ENCODE measurements at places on chromosomes 7 and 10. TPM values are rescaled to one million over a fixed set of nuclear protein-coding genes. Genes with fewer than 3 reads are reported as not detected.

DNA sequence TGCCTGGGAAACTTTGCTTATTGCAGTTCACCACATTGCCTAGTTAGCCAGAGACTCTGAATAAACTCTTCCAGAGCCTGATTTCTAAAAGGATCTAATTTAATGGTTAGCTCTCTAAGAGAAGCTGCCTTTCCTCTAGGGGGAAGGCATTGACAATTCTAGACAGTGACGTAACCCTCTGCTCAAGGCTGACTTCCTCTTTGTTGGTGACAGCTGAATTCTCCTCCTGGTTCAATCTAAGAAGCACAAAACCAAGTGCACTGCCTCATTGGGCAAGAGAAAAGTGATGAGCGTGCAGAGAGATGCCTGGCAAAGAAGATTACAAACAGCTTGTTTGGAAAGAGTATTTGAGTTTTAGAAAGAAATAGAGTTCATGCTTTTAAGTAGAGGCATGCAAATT, 102.7 kb downstream of the MACC1 start:
- no peak for DNase-seq

Gene AEBP1
- total RNA-seq = 7.8 TPM

GRCh38 chr10:111440501-111440900, 363.7 kb downstream of the ADRA2A start:
- DNase-seq = no peak

DNA sequence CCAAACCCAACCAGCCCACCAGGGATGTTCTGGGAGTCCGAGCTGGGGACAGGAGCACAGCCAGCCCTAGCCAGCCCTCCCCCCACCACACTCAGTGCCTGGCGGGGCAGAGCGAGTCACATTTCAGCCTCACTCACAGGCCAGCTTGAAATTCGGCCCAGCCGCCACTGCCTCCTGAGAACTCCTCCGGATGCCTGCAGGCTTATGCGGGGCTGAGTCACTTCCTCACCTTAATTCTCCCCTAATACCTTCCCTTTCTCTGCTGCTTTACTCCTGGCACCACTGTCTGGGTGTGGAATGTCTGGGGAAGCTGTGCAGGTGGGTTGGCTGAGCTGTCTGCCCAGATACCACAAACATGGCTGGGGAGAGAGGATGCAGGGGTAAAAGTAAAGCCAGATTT, 22.6 kb upstream of the DLG5 start:
- DNase-seq = no peak

- DNase-seq = no peak
Observed at GRCh38 chr10:18359812-18360211, 219.6 kb downstream of the CACNB2 start.

DNA sequence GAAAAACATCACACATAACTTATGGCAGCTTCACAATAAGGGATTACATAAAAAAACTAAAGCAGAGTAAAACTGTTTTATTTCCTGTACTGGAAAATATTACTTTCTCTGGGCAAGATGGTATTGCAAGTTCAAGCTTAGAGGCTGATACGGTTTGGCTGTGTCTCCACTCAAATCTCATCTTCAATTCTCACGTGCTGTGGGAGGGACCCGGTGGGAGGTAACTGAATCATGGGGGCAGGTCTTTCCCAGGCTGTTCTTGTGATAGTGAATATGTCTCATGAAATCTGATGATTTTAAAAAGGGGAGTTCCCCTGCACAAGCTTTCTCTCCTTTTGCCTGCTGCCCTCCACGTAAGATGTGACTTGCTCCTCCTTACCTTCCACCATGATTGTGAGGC, 5.1 kb upstream of the LRRC27 start:
- DNase-seq = no peak

DNA sequence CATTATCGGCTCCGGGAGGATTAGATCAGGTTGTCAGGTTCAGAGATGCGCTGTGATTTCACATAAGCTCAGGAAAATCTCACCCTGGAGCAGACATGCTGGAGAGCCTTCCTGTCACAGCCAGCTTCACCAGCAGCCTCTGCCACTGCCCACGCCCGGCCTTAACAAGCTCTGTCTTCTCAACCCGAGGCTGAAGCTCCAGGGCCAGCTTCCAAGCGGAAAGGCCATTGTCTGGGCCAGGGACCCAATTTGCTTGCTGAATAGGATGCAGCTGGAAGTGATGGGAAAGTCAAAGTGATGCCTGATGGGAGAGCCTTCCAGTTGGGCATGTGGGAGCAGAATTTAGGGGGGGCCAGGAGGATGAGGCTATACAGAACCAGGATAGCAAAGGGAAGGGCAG, 36.3 kb downstream of the C10orf105 start:
- no peak for DNase-seq

DNA sequence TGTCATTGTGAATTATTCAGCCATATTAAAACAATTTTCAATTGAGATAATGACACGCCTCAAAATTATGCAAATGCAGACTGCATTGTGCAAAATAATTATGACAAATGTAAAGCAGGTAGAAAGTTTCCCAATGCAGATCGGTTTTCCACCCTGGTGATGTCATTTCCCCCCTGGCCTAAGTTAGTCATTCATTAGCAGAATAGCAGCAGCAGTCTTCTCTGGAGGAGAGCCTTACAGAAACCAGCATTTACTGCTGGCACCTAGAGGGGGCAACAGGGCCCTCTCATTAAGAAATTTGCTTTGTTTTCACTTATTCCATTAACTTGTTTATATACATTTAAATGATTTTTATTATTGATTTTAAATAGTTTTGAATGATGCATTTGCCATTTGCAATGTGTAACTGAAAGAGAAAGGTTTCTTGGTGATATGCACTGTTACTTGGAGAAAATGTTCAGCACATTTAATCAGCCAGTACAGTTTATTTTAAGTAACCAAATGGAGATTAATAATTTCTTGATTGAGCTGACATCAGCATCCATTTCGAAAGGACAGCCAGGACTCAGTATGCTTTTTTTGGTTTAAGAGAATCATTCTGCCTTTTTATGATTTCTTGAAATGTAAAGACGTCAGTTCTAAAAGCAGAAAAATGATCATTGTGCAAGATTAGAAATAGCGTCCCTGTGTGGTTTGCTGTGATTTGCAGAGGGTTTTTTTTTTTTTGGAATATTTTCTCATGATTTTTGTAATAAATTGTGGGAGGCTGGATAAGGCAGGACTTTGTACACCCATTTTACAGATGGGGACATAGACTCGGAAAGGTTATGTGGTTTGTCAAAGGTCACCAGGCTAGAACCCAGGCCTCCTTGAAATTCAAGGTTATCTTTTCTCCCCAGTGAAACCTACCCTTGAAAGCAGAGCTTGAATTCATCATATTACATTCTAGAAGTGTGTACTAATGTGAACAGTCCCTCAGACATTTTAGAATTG, 3.5 kb downstream of the ARID5B start:
- DNase-seq = no peak

DNA sequence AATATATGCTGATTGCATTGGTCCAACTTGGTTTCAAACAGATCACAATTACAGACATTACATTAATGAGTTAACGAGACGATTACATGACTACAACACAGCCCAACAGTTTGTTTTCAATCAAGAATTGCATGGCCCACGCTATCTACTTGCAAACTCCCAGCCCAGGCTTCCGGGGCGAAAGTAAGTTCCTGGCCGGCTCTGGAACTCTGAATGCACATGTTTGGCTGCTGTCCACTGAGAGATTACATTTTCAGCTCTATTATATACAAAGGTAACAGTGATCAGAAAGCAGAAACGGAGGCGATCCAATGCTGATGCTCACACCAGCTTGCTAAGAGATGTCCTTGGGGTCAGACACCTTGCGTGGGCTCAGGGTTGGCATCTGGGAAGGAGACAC, 206.3 kb downstream of the FANK1 start:
- no peak for DNase-seq

- no peak for DNase-seq
Observed at GRCh38 chr10:28946479-28946878, 269.2 kb downstream of the BAMBI start.

GRCh38 chr10:122050811-122051210, 61.8 kb downstream of the TACC2 start:
- no peak for DNase-seq

Gene ELOVL3
- total RNA-seq = not detected

- no peak for DNase-seq
Observed at GRCh38 chr10:3169673-3170072, 2.9 kb downstream of the PITRM1 start.

- DNase-seq = no peak
Observed at GRCh38 chr7:101012931-101013330, 7.0 kb upstream of the MUC17 start.

- no peak for DNase-seq
Observed at GRCh38 chr7:140212100-140212881, 35.5 kb upstream of the KDM7A start.

- DNase-seq = no peak
Observed at GRCh38 chr10:3655528-3655927, 129.5 kb downstream of the KLF6 start.

DNA sequence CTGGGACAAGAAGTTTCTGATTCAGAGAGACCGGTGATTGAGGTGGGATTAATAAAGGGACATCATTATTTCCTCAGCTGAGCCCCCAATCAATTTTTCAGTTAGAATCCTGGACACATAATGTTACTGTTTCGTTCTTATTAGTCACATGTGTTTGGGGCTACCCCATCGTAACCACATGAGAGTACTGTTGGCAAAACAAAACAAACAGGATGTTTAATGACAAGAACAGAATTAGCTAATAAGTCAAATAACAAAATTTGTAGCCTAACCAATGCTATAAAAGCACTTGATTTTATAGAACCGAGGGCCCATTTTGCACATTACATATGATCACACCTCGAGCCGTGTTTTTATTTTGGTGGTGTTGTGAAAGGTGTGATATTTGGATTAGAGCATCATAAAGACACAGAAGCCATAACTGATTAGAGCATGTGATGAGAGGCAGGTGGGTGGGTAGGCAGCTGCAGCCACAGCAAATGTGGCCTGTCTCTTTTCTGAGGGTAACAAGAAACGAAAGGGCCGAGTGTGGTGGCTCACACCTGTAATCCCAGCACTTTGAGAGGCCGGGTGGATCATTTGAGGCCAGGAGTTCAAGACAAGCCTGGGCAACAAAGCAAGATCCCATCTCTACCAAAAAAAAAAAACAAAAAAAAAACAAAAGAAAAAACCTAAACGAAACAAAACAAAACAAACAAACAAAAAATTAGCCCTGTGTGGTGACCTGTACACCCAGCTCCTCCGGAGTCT, 1.8 kb upstream of the VWC2 start:
- DNase-seq = no peak

DNA sequence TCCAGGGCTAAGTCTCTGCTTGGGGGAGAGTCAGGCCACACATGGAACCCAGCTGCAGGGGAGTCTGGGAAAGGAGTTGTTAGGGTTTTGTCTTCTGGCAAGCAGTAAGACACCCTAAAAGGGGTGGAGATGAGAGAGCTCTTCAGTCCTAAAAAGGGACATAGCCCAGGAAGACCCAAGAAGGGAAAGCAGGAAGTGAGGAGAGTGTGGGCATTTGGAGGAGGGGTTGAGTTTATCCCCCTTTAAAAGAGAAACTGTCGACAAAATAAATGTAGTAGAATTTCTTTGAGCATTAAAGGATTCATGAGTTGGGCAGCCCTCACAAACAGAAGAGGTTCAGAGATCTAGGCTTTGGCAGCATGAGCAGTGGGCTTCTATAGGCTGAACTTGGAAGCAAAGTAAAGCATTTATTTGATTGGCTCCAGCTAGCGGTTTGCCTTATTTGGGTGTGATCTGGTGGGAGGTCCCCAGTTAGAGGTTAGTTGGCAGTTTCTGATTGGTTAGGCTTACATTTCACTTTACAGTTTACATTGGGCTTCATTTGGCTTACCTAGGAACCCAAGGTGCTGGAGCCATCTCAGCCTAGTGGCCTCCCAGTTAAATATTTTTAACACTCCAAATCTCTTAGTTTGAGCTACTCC, 246.7 kb downstream of the CAMK1D start:
- no peak for DNase-seq

DNA sequence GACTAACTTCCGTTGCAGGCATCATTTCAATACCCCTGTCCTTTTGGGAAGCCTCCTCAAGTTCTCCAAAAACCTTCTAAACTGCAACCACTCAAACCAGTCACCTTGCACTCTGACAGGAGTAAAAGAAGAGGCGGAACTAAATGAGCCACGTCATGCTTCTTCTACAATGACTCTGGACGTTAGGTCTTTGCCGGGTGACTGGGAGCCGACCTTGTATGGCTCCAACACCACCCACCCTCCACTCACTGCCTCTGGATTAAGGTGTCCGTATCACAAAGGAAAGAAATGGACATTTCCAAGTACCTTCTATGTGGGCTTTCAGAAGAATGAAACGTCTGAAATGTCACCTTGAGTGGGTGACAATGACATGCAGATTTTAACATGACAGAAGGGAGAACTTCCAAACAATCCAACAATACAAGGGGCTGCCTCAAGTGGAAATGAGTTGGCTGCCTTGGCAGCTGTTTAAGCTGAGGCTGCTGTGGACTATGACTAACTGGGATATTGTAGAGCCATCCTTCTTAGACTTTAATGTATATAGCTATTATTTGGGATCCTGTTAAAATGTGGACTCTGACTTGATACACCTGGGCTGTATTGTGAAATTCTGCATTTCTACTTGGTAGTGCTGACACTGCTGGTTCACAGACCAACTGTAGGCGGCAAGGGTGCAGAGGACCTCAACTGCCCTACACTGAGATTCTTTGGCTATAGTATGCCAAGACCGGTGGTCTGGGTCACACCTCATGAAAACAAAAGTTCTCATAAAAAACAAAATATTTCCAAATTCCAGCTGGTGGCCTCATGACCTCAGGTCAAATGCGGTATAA, 33.8 kb upstream of the PDLIM1 start:
- DNase-seq = no peak

DNA sequence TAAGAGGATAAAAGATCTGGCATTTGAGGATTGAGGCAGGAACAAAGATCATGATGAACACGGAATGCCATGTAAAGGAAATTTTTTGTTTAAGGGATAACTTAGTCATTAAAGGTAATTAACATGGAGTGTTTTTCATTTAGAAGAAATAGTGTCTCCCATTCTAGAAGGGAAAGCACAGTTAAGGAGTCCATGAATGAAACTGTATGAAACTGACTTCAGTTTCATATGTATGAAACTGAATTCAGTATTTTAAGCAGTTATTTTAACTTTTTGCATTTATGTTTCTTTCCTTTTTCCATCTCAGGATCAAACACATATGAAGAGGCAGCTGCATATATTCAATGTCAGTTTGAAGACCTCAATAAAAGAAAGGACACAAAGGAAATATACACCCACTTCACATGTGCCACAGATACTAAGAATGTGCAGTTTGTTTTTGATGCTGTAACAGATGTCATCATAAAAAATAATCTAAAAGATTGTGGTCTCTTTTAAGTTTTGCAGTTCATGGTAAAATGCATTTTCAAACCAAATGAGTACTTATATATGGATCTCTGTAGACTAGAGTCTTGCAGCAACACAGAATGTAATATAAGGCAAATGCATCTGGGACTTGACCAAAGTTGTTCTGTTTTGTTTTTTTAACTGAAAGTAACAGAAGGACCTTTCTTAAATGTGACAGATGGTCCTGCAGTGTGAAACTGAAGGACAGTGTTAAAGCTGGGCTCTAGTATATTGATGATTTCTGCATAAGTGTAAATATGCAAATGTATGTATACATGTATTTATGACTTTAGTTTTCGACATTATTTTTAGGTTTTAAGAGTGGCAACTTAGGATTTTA, 82.6 kb downstream of the GNAI1 start:
- no peak for DNase-seq
